ENCODE measurements at places on chromosomes 12 and 14.
A peak's percentile ranks its signal among the peaks of the same experiment; 100 is the strongest.

DNA sequence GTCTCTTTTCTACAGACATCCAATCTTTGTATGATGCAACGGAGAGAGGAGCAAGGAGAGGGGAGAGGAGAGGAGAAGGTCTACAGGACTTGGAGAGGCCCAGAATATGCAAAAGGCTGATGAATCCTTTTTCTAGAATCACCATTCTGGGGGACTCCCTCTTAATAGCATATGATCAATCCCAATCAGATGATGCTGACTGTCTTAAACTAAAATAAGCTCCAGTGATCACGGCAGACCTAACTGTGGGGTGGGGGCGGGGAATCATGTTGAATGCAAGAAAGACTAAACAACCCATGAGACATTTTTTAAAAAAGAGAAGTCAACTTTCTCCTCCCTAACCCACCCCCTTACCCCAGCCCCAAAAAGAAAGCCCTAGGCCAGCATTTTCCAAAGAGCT lies 33.4 kb downstream of the BTBD7 start:
- no peak for DNase-seq

DNA sequence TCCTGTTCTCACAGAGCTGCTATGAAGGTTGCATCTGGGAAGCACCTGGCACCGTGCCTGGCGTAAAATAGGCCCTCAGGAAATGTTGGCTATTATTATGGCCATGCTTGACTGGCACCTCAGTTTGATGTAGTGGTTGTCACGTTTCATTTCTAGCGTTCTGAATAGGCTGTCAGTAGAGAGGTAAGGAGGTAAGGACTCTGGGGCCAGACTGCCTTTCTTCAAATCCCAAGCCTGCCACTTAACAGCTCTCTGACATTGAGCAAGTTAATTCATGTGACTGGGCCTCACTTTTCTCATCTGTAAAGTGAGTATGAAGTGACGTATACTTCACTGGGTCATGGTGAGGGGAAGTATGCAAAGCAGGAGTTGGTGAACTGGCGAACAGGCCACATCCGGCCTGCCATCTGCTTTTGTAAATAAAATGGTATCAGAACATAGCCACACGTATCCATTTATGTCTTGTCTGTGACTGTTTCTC lies 196.2 kb downstream of the CACNA1C start:
- DNase-seq, result peak; percentile 55

- peak; percentile 76 for DNase-seq
Measured at GRCh38 chr12:54368709-54369596, 4.7 kb upstream of the GPR84 start.

GRCh38 chr12:111396726-111397445 lies 8.8 kb upstream of the SH2B3 start:
- peak; percentile 84 for DNase-seq

All from GM12892 (cell line).